Cerebellar nuclear complex (tissue), 1 donor: ENCODE measurements at places on chromosomes 13 and 19.

DNA sequence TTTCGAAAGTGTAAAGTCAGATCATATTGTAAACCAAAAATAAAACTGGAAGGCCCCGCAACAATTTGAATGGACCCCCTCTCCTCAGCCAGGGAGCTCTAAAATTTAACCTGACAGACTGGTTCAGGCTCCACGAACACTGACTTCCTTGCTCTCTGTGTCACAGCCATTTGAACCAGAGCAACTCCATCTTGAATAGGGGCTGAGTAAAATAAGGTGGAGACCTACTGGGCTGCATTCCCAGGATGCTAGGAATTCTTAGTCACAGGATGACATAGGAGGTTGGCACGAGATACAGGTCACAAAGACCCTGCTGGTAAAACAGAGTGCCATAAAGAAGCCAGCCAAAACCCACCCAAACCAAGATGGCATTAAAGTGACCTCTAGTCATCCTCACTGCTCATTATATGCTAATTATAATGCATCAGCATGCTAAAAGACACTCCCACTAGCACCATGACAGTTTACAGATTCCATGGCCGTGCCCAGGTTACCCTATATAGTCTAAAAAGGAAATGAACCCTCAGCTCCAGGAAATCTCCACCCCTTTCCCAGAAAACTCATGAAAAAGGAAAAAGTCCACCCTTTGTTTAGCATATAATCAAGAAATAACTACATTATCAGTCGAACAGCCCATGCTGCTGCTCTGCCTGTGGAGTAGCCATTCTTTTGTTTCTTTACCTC lies 43.1 kb downstream of the RFXAP start:
- no peak for DNase-seq

- DNase-seq = no peak
Measured at GRCh38 chr13:106691341-106691740, 123.4 kb upstream of the ARGLU1 start.

GRCh38 chr13:33326246-33326645 lies 40.7 kb upstream of the STARD13 start:
- no peak for DNase-seq

- DNase-seq = no peak
Measured at GRCh38 chr19:40567750-40568494, 8.8 kb upstream of the SHKBP1 start.

GRCh38 chr19:4951656-4952055 lies 17.3 kb upstream of the KDM4B start:
- DNase-seq = no peak

- no peak for DNase-seq
Measured at GRCh38 chr19:8607386-8607785, 3.1 kb downstream of the ADAMTS10 start.

DNA sequence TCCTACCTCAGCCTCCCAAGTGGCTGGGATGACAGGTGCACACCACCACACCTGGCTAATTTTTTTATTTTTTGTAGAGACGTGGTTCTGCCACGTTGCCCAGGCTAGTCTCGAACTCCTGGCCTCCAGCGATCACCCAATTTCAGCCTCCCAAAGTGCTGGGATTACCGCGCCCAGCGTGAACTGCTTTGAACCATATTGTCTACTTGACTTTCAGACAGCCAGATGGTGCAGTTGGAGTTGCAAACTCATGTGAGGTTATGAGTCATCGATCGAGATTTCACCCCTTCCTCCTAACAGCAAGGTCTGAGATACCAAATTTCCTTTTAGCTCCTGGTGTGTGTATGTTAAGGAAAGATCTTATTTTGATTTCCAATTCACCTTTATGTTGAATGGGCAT lies 2.7 kb downstream of the SLC27A1 start:
- DNase-seq = no peak

GRCh38 chr13:71866335-71867130 lies 471 bp downstream of the DACH1 start:
- no peak for DNase-seq

DNA sequence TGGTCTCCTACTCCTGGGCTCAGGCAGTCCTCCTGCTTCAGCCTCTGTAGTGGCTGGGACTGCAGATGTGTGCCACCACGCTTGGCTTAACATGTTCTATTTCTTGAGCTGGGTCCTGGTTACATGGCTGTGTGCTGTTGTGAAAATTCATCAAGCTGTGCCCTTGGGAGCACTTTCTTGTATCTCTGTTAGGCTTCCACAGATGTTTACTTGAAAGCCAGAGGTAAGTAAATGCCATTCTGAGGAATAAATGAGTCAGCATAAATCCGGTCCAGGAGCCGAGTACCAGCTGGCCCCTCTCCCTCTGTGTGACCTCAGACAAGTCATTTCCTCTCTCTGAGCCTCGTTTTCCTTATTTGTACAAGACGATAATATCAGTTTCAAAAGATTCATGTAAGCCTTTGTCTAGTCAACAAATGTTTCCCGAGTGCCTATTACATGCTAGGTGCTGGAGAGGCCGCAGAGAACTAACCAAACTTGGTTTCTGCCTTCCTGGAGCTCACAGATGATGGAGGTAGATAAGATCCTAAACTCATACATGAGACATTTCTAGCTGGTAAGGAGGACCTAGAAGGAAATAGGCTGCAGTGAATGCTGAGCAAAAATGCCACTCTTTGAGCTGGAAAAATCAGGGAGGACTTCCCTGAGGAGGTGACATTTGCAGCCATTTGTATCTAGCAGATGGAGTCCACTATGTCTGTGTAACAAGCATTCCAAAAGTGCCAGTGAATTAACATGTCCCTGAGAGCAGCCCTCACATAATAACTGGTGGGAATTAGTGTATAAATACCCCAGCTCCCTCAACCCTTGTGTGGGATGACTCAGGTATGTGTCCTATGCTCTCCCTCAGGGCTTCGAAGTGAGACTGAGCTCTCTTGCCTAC lies 2.7 kb upstream of the RASAL3 start:
- no peak for DNase-seq

GRCh38 chr13:74550039-74550438 lies 415.8 kb upstream of the KLF12 start:
- DNase-seq = no peak

- peak; percentile 7 for DNase-seq
Measured at GRCh38 chr13:81017513-81018152, 676.7 kb upstream of the SPRY2 start.

- DNase-seq = no peak
Measured at GRCh38 chr19:56156768-56157167, 15.7 kb downstream of the ZNF444 start.

GRCh38 chr19:40547836-40548235 lies 28.8 kb upstream of the SHKBP1 start:
- no peak for DNase-seq

DNA sequence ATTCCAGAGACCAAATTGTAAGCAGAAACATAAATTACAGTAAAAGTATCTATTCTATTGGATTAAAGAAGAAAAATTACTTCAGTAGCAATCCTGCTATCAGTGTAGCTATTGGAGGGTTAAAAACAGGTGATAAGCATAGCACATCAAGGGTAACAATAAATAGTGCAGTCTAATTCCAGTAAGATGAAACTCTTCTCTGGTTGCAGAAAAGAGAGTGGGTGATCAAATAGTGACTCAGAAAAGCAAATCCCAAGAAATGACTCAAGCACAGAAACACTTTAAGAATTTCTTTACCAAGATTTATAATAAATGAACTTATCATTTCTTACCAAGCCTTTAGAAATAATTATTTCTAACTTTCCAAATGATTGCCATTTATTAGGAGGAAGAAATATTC lies 135.7 kb downstream of the LMO7 start:
- DNase-seq = no peak

- no peak for DNase-seq
Measured at GRCh38 chr19:17125728-17126677, 50.4 kb downstream of the MYO9B start.

- DNase-seq = no peak
Measured at GRCh38 chr19:29119590-29119989, 93.4 kb downstream of the UQCRFS1 start.

- no peak for DNase-seq
Measured at GRCh38 chr19:18102916-18103542, 5.5 kb downstream of the MAST3 start.

GRCh38 chr13:81409284-81409683 lies 1068.4 kb upstream of the SPRY2 start:
- no peak for DNase-seq

- no peak for DNase-seq
Measured at GRCh38 chr19:11578258-11579142, 1.1 kb upstream of the ACP5 start.

DNA sequence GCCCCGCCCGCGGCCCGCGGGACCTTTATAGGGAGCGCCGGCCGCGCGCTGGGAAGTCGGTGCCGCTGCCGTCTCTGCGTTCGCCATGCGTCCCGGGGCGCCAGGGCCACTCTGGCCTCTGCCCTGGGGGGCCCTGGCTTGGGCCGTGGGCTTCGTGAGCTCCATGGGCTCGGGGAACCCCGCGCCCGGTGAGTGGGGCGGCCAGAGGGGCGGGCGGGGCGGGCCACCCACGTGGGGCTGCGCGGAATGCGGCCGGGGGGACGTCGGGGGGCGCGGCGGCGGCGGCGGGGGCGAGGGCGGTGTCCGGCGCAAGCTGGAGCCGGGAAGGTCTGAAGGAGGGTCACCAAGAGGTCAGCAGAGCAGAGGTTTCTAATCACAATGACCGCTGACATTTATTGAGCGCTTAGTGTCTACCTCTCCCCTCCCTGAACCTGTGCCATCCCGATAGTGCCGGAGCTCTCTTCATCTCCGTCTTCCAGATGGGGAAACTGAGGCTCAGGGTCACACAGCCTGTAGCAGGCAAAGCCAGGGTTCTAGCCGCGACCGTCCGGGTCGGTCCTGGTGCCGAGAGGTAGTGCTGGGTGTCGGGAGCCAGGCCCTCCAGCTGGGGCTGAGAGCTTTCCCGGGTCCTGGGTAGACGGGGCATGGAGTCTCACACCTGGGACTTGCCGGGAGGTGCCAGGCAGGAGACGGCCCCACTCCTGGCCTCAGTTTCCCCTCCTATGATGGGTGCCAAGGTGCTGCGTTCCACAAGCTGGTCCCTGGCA lies at the start of gene FSTL3:
Gene FSTL3, plus strand, starts transcription at position 54 of the 767 bp plus-strand sequence. Its CDS starts 32 bp downstream, at position 86.
- DNase-seq = no peak
